Stimulated activated CD4-positive, alpha-beta T cell treated with anti-CD3 and anti-CD28 coated beads, Interleukin-1b, Interleukin-23, amount 100 ng/mL, for 4 hours (primary cell): ENCODE measurements at places on chromosomes 7 and 10.

- no peak for DNase-seq
These were observed 698.5 kb downstream of the SUGCT start for GRCh38 chr7:40833191-40833887.

GRCh38 chr10:16545116-16545736 lies 23.5 kb upstream of the C1QL3 start:
- no peak for DNase-seq

DNA sequence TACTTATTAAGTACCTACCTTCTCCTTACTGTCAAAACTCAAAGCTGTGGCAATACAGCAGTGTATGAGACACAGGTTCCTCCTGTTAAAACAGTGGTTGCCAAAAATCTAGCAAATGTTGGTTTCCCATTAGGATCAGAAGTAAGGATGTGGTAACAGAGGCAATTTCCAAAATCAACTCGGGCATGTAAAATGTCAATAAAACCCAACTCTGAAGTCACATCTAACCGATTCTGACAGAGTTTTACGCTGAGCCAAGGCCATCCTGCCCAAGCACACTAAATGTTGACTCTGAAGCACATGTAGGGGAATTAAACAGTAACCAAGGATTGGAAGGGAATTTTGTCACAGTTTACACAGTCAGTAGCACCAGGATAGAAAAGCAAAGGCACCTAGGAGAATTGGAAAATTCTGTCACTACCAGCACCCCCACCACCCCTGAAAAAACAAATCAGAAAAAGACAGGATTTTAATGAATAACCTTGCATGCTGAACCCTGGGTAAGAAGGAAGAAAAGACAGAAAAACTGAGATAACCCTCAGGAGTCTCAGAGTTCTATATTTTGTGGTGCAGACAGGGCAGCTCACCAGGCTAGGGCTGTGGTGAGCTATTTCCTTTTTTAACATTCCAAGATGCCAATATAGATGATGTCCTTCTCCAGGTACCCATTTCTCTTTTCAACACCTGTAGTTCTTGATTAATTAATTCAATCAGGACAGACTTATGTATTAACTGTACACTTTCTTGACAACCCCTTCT lies 119.5 kb downstream of the DOCK4 start:
- DNase-seq: no peak

DNA sequence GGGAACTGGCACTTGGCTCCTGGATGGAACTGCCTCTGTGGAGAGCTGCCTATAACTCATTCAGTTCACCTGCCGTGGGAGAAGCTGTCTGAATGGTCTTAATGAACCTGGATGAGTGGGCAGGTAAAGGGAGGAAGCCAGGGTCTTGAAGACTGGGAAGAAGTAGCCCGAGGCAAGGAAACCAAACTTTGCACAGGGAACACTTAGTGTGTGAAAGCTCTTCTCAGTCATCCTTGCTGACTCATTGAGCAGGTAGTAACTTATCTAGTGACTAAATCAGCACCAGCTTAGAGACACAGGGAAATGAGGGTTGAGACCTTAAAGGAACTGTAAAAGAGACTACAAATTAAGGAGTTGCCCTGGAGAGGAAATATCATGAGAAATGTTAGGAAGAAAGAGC lies 9.9 kb downstream of the LRRC4 start:
- no peak for DNase-seq

- DNase-seq: no peak
These were observed 103.5 kb downstream of the FAM53B start for GRCh38 chr10:124640538-124641231.

GRCh38 chr10:84355106-84355505 lies 26.7 kb downstream of the CCSER2 start:
- DNase-seq: no peak

DNA sequence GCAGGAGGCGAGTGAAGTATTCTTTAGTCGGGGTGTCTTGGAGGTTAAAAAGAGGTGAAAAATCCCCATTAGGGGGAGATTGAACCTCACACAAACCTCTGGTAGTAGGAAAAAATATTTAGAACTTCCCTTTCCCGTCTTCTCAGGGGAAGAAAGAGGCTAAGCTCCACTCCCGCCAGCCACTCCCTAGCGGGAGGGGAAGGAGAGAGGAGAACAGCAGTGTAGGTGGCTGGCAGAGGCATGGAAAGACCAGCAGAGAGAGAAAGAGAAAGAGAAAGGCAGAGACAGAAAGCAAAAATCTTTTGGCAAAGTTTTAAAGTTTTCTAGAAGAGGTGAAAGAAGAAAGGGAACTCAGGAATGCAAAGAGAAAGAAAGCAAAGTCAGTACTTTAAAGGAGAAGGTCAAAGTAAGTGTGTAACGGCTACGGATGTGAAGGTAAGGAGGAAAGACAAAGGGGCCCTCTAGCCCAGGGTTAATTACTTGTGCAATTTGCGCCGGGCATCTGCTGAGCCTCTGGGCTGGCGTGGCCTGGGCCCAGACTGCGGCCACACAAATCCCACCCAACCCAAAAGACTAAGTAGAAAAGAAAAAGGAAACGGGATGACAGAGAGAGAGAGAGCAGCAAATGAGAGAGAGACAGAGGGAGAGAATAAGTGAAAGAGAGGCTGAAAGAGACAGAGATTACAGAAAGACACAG lies 72.3 kb upstream of the ZNF746 start:
- no peak for DNase-seq
